Left ventricle myocardium inferior (tissue), 1 donor: ENCODE measurements at places on chromosomes 3 and 15. TPM values are rescaled to one million over a fixed set of nuclear protein-coding genes. Genes with fewer than 3 reads are reported as not detected.

The CHRNA3 gene
- total RNA-seq: 0.25 TPM

The DPPA2 gene
- not detected for total RNA-seq

DNA sequence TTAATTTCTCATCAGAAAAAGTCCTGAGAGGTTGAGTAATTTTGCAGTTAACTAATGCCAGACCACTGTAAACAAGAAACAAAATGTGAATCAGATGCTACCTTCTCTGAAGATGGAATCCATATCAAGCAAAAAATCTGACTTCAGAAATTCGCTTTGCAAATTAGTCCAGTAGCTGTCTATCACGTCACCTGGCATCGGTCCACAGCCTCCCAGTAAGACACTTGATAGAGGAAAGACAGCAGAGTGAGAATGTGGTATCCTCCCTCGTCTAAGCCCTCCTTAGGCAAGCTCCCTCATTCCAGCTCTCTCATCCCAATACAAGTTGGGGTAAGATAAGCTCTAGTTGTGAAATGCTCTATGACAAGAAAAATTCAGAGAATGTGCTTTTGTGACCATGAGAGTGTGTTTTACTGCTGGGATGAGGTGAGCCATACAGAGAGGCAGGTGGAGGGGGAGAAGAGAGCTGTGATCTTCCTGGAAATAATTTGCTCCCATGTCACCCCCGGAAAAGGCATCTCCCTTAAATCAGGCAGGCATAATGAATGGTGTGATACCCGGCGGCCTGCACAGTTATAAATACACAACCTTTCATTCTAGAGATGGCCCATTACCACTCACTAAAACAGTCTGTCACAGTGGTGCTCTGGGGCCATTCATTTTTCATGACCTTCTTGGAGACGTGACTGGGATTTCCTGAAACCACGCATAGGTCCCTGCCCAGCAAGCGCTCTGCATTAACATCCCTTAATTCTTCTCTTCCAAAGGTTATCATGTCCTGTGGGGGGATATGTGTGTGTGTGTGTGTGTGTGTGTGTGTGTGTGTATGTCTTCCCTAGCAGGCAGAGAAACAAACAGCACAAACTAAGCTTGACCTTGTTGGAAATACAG lies 602.0 kb upstream of the KCNMB2 start:
- no peak for DNase-seq

- no peak for DNase-seq
Observed at GRCh38 chr3:12468757-12469156, 15.5 kb upstream of the TSEN2 start.

DNA sequence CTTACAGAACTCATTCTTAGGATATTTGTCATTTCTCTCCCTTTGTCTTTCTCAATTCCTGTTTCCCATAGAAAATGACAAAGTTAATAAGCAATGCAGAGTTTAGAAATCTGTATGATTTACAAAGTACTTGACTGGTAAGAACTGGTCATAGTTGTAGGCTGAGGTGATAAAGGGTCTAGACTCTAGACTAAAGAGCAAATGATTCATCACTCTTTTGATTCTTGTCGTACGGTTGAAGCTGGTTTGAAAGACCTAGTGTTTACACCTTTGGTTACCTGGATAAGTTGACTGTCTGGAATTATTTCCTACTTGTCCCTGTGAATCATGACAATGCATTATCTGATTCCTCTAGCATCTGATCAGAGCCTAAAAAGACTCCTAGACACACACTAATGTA lies 58.9 kb upstream of the TP63 start:
- DNase-seq: no peak

DNA sequence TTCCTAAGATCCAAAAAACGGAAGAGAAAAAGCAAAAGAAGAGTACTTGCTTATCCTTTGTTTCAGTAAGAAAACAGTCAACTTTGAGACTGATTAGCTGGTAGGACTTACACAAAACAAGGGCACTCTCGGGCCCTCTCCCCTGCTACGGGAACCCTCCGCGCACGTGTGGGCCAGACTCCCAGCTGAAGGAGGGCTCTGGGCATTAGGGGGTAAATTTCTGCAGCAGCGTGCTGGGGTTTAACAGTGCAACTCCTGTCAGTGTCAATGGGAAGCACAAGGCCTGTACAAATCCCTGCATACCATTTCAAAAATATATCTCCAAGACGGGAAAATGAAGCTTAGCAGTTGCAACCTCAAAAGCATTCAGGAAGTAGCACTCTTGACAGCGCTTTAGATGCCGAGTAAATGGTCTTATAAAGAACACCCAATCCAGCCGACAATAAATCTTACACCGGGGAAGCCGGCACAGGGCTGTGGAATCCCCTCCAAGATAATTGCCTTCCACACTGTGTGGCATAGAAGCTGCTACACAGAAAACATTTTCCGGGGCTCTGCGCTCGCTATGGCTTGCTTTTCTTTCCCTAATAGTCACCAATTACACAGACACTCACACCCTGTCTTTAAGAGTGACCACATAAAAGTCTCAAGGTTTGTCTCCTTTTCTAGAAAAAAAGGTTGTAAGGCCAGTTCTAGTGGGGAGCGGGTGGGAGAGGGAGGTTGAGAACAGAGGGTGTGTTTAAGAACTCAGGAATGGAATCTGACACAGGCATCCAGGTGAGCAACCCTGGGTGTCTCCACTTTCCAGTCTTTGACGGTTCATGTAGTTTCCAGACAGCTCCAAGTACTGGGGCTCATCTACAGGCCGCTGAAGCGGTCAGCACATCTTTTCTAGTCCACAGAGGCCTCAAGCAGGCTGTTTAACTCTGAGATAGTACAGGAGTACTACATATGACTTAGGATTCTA lies 512.7 kb downstream of the FOXP1 start:
- no peak for DNase-seq

DNA sequence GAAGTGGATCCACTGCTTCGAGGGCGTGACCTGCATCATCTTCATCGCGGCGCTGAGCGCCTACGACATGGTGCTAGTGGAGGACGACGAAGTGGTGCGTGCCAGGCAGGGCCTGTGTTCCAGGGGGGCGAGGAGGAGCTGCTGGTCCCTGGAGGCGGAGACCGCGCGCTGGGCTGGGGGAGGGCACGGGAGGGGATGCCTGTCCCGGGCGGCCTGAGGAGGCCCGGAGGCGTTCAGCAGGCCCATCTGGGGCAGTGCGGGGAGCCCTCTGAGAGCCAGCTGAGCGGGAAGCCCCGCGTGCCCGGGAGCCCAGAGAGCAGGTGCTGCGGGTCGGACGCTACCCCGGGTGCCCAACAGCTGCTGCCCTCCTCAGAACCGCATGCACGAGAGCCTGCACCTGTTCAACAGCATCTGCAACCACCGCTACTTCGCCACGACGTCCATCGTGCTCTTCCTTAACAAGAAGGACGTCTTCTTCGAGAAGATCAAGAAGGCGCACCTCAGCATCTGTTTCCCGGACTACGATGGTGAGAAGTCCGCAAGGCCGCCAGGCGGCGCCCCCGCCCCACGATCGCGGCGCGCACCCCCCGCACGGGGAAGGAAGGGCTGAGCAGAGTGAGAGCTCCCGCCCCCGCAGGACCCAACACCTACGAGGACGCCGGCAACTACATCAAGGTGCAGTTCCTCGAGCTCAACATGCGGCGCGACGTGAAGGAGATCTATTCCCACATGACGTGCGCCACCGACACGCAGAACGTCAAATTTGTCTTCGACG lies 2.9 kb downstream of the GNAT1 start:
- DNase-seq: peak; percentile 65

- DNase-seq: no peak
Observed at GRCh38 chr3:171058058-171058457, 31.5 kb upstream of the SLC2A2 start.

DNA sequence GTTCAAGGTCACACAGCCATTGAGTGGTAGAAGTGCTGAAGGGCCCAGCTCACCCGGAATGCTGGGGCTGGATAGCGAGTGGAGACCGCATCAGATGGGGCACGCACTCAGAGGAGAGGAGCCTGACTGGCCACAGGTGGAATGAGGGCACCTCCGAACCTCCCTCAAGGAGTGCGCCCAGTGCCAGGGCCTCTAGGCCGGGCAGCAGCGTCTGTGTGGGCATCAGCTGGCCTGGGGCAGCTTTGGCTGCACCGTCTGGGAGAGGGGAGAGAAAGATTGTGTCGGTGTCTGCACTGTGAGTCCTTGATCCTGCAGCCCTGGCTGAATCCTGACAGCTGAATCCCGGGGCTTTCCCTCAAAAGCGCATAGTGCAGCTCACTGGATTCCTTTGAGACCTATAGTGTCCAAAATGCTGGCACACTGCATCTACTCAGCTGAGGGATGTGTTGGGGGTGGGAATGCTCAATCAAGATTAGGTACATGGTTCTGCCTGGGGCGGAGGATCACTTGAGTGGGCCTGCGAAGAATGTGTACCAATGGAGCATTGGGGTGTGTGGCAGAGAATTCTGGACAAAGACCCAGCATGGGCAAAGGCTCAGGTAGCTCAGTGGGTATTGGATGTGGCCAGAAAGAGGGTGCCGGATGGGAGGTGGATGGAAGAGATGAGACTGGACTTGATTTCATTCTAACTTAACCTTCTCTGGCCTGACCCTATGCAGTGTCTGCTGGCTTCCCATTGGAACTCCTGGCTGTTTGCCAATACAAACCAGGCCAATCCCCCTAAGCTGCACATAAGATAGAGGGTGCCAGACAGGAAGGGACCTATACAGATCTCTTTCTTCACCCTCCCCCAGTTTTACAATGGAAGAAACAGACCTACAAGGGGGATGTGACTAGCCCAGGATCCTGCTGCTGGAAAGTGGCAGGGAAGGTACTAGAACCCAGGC lies 950 bp downstream of the ANKDD1A start:
- DNase-seq: no peak
